Activated CD8-positive, alpha-beta memory T cell treated with anti-CD3 and anti-CD28 coated beads, Interleukin-2, amount 50 U/mL, for 48 hours (primary cell): ENCODE measurements at places on chromosomes 5 and 9.

GRCh38 chr5:176890455-176891330, 8.5 kb downstream of the HK3 start:
- no peak for DNase-seq

DNA sequence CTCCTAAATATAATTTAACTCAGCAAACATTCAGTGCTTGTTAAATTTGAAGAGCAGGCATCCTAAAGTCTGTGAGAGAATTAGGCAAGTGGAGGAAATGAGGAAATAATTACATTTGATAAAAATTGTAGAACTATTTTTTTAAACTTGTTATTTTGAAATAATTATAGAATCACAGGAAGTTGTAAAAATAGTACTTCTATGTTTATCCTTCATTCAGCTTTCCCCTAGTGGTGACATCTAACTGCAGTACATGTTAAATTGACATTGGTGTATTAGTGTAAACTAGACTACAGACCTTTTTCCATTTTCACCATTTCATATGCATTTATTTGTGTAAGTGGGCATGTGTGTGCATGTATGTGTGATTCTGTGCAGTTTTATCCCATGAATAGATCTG, 51.6 kb downstream of the F2RL2 start:
- DNase-seq: no peak

DNA sequence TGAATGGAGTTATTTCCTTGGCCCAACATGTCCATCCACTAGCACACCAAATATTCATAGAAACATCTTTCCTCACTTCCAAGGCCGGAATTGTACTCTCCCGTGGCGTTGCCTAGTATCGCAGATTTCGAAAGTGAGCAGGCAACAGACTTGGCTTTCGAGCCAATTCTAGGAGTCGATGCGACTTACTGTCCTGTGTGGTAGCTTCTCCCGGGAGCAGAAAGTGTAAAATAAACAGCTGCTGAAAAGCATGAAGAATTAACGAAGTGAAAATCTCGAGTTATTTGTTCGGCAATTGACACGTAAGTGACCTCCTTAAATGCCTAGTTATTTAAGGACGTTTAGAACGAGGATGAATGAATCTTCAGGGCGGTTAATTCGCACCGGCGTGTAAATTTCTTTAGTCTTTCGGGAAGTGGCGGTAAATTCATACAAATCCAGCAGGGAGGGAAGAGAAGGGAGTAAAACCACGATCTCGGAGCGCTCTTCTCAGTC, 449 bp upstream of the PCSK5 start:
- no peak for DNase-seq

DNA sequence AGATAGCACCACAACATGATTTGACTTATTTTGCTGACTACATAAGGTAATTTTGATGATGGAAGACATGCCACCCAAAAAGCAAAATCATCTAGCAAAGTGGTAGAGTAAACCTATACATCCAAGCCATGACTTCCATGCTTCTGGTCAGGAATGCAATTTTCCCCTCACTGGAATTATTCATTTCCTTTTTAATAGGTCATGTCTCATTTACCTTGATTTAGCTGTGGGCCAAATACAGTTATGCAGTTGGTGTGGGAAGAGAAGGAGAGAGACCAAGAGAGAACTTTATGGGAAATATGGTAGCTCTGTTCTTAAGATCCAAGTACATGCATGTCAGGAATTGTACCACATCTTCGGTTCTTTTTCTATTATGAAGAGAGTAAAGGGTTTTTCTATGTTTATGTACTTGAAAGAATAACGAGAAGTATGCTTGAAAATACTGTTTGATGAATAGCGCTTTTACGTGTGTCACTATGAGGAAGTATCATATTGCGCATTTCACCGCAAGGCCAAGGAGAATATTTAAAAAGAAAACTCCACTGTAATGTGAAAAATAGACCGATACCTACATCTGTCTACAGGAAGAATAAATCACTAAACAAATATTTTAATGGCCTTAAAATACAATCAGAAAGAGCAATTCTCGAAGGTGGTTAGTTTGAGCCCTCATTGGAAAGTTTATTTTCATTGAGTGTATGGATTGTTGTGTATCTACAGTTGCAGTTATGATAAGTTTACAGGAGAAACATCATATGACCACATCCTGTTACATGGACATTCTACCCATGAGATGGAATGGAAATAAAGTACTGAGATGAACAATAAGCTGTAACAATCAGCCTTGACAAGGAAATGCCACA, 134.0 kb downstream of the FOXD1 start:
- no peak for DNase-seq

- DNase-seq: no peak
Observed at GRCh38 chr9:5643005-5643624, 14.2 kb downstream of the RIC1 start.

- DNase-seq: no peak
Observed at GRCh38 chr9:122940454-122940748, 419 bp upstream of the RABGAP1 start.

GRCh38 chr5:176319827-176320554, 41.6 kb downstream of the KIAA1191 start:
- DNase-seq: no peak

- no peak for DNase-seq
Observed at GRCh38 chr5:17477573-17478265, 20.3 kb upstream of the TAF11L2 start.

GRCh38 chr9:89410641-89411350, 87.1 kb downstream of the SEMA4D start:
- peak; percentile 70 for DNase-seq

DNA sequence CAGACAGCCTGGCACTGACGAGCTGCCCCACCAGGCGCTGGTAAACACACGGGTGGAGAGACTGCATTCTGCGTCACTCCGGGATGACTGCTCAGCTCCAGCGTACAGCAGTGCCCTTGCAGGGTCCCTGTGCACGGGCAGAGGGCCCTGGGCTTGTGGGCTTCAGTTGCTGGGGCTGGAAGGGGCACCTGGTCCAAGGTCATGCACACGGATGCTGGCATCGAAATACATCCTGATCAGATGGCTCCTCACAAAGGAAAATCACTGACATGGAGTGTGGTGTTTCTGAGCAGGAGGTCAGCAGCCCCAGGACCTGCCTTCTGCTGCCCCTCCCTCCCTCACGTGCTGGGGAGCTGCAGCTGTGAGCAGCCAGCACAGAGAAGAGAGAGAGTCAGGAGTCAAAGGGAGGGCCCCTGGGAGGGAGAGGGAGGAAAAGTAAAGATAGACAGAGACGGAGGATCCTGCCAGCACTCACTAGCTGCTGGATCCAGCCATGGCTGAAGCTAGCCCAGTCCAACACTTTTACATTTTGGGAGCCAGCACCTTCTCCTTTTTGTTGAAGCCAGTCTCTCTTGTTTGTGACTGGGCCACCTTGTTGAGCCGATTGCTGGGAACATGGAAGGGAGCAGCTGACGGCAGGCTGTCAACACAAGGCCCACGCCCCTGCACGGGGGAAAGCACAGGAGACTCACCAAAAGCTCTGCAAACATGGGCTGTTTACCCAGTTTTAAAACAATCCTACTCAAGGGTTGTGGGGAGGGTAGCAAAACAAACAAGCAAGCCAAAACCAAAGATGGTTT, 166.5 kb upstream of the PHYKPL start:
- DNase-seq: no peak

DNA sequence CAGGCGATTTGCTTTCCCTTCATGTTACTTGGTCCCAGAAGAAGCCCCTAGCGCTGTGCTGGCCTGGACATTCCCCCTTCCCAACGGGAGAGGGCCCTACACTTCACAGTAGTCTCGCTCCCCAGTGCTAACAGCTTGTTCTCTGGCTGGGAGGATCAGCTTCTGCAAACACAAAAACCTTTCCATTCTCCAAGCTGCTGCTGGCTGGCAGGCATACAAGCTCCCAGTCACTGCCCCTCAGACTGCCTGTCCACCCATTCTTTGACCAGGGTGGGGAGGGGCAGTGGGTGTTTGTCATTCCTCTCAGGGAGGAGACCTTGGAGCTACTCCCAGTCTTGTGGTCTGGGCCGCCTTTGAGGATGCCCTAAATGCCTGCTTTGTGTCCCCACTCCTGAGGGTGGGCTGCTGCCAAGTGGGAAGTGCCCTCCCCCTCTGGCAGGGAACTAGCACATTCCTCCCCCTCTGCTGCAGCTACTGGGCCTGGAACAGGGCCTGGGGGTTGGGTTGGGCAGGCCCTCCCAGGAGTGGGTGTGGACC, 20.8 kb downstream of the ENHO start:
- no peak for DNase-seq

DNA sequence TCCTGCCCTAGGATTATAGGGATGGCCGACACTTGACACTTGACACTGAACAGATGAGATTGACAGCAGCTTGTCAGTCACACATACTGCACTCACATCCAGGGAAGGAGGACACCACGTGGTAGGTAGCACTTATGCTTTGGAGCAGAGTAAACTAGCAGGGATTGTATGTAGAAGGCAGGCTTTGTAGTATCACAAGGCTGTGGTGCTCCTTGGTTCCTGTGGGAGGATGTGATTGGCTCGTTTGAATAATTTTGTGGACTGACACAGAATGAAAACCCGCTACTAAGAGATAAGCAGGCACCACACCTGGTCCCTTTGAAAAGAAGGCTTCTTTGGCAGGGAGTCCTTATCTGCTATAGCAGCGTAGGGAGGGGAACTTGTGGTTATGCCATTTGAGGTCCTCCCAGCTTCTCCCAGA, 63.6 kb upstream of the IL12B start:
- no peak for DNase-seq
